ENCODE measurements at places on chromosomes 4 and X. TPM values are rescaled to one million over a fixed set of nuclear protein-coding genes. Genes with fewer than 3 reads are reported as not detected.

The MAGEA10 gene
- total RNA-seq: not detected

DNA sequence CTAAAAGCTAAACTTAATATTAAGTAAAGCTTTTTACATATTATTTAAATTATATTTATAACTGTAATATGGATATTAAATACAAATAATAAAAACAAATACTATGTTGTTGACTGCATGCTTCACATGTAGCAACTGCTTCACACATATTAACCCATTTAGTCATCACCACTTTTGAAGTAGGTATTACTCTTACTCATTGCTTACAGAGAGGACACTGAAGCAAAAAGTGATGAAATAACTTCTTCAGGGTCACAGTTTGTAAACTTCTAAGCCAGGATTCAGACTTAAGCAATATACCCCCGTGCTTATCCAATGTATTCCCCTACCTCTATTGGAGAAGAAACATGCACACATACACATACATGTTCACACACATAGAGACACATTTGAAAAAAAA lies 166.6 kb downstream of the DKK2 start:
- no peaks in the 10 kb centered on the region for H3K36me3 ChIP-seq
- H3K27me3 ChIP-seq: no peaks in the 10 kb centered on the region
- no peak overlapping the region for H3K27ac ChIP-seq

- H3K27ac ChIP-seq: no peak overlapping the region
- H3K4me1 ChIP-seq: no peaks in the 10 kb centered on the region
- no peak overlapping the region for H3K4me3 ChIP-seq
- DNase-seq: no peak
Measured at GRCh38 chr4:79059631-79060399, 120.6 kb upstream of the PAQR3 start.

DNA sequence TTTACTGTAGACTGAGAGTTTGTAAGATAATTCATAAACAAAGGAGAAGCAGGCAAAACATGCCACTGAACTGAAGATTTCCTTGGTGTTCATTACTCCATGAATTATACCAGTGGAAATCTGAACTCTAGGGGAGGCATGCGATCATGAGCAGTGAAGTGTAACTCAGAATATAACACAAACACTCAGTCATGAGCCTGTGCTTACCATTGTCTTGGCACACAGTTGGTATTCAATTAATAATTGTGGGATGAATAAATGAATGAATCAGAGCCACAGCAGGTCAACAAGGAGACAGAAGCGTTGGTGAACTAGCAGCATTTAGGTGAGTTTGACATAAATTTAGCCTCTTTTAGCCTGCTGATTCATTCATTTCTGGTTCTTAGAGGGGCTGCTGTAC lies 263.5 kb upstream of the DKK2 start:
- no peak overlapping the region for H3K27ac ChIP-seq
- no peaks in the 10 kb centered on the region for H3K4me1 ChIP-seq
- no peak overlapping the region for H3K4me3 ChIP-seq
- DNase-seq: no peak
- no peaks in the 10 kb centered on the region for H3K27me3 ChIP-seq

GRCh38 chr4:95105112-95105511 lies 347.4 kb downstream of the BMPR1B start:
- H3K4me1 ChIP-seq: peaks cover 4% of the 10 kb centered on the region
- no peak overlapping the region for H3K4me3 ChIP-seq
- no peak for DNase-seq

DNA sequence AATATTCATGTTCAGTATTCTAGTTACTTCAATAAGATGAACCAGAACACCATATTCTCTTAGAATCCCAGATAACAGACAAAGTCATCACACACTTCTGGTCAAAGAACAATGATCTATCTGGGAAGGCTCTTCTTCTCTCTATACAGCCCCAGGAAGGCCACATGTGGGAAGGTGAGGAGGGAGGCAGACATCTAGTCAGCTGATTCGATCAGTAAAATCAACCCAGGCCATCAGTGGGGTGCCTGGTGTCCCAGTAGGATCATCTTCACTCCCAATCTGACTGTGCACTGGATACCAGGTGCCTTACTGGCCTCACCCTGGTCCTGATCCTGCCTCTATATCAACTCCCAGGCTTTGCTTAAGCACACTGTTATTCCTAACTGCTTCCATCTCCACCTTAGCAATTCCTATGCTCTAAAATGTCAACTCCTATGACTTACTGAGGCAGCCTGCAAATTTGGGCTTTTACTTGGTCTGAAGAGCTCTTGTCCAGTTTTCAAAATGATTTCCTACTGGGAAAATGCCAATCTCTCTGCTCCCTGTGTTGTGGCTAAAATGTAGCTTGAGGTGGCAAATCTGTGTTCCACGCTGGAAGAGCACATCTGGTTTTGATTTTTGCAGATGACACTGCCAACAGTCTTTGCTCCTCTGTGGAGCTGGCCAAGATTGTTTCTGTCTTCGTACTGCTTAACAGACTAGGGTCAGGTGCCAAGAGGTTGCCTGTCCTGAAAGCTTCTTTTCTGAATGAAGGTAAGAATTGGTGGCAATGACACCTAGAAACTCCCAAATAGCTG lies 128.7 kb downstream of the MGST2 start:
- H3K4me3 ChIP-seq: no peak overlapping the region
- DNase-seq: no peak
- H3K27ac ChIP-seq: no peak overlapping the region
- H3K36me3 ChIP-seq: no peaks in the 10 kb centered on the region
